NCI-H526 (cell line): ENCODE measurements at places on chromosomes 2 and 18.

GRCh38 chr2:238457927-238458324 is 31.2 kb downstream of the ASB1 start:
- no peak for DNase-seq

DNA sequence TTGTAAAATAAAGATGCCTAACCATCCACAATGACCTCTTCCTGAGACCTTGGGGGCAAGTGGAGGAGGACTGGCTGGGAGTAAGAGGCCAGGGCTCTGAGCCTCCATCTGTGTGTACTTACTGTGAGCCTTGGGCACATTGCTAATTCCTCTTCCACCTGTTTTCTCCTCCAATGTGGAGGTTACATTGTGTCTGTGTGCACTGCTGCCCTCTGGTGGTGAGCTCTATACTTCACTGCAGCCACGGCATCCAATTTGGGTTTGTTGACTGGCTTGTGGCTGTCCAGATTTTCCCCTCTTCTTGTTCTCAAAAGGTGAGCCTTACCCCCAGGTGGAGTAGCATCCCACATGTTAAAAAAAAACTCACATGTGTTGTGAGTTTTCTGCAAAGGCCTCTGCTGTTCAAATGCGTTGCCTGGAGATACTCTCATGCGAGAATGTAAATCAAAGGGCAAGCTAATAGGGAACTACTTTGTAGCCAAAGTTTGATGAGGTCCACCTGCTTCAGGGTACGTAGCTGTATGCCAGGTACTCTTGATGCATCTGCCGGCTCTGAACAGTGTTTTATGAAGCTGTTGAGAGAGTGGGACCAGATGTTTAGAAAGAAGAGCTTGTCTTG is 80.8 kb downstream of the APOB start:
- peak; percentile 79 for DNase-seq

GRCh38 chr2:46504685-46505471 is 25.5 kb downstream of the TMEM247 start:
- DNase-seq, result no peak

- no peak for DNase-seq
Measured at GRCh38 chr2:167264380-167264779, 376.1 kb downstream of the XIRP2 start.

- peak; percentile 30 for DNase-seq
Measured at GRCh38 chr2:71337776-71338175, 6.2 kb downstream of the ZNF638 start.

DNA sequence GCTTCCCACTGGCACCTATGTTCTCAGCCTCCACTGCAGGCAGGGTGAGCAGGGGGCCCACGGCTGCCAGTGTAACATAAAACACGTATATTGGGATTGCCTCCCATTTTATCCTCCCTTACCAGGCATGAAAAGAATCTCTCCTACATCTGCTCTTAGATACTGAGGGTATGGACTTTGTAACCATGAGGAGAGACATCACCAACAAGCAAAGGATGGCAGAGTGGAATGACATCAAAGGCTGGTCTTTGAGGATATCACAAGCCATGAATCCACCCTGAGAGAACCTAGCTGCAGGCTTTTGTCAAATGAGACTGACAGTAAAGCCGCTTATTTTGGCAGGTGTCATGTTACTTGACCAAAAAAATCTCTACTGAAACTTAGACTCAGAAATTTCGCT is 7.4 kb downstream of the NPHP1 start:
- no peak for DNase-seq

- DNase-seq, result peak; percentile 62
Measured at GRCh38 chr2:111157798-111158197, 37.1 kb downstream of the BCL2L11 start.

DNA sequence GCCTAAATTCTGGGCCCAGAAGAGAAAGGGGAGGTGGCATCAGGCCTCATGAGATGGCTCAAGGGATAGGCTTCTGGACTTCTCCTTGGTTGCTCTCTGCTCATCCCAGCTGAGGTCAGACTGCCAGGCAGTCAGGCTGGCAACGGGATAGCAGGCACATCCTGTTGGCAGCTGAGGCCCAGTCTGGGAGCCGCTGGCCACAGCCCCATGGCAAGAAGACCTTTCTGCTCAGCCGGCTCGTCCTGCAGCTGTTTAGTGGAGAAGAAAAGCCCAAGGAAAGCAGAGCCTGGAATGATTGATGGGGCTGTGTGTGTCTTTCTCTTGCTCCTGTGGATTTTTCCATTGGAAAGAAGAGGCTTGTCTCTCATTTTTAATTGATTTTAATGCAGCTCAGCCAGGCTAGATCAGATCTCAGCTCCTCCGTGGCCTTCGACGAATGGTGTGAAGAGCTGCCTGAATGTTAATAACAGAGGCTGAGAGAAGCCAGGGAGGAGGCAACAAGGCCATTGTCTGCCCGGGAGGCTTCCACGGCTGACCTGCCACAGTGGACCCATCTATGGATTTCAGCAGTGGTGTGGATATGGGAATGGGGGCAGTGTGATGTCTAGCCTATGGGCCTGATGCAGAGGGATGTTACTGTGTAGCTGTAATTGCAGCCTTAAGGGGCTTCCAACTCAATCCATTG is 99.5 kb downstream of the HS1BP3 start:
- no peak for DNase-seq

DNA sequence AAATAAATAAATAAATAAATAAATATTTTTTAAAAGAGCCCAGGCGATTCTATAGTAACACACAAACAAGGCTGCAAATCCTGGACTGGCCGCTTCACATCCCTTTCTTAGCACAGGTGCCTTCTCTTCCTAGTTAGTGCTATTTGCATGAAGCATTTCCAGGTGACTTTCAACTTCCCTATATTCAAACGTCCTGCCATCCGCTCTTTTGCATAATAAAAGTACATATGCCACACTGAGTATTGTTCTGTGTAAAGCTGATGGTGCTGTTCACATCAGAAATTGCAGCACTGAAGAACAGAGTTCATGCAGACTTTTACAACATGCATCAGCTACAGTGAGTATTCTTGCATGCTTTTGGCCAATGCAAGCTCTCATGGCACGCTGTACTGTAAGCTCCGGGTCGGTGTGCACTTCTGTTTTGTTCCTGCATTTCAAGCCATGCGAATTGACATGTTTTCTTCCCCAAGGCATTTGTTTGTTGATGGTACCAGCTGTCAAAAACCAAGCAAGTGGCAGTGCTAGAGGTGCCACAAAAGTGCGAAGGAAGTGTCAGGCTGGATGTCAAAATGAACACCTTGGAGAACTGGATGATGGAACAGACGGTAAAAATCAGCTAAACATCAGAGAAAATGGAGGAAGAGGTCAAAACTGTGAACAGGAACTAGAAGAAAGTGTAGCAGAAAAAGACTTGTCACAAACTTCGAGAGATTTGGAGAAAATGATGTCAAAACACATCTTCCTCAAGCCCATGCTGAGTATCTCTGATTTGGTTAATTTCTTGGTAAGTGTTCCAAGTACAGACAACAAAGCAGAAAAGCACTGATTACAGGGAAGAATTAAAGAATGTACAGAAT is 25.5 kb upstream of the CEP68 start:
- DNase-seq, result peak; percentile 94

GRCh38 chr2:4869154-4869553 is 823.0 kb upstream of the SOX11 start:
- DNase-seq, result no peak

DNA sequence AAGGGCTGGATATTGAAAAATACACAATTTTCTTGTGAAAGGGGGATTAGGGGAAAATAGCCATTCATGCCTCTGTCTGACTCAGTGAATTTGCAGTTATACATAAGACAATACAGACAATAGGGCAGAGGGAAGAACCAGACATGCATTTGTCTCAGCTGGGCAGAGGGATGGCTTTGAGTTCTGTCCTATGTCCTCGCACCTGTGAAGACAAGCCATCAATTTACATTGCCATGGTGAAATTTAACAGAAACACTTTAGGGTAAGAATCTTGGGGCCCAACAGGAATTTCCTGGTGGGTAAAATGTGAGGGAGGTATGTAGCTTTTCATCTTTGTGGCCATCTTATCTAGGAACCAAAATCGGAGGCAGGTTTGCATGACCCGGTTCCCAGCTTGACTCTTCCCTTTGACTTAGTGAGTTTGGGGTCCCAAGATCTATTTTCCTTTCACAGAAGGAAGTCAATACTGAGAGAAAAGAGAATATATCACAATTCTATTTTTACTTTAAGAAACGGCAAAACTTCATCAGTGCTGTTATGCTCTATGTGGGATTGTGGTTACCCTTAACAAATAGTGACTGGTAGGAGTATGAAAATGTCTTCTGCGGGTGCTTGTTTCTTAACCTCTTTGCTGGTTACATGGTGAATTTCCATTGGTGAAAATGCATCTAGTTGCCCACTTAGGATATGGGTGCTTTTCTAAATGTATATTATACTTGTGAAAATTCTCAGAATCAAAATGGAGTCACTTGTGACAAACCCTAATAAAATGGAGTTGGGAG is 221.8 kb downstream of the SPP2 start:
- no peak for DNase-seq

DNA sequence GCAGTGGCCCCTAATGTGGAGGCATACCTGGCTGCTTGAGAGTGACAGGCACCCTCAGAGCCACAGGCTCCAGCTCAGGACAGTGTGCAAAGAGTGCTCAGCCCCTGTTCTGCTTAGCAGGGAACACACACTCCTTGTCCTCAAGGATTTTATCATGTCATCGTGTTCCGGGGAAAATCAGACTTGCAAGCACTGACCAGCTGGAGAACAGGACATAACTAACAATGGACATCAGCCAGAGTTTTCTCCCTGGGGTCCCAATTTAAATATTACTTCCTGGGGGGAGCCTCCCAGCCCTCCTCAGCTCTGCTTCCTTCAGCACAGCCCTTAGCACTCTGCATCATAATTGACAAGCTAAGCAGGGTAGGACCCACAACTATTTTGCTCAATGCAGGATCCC is 175.4 kb upstream of the ACAA2 start:
- no peak for DNase-seq

DNA sequence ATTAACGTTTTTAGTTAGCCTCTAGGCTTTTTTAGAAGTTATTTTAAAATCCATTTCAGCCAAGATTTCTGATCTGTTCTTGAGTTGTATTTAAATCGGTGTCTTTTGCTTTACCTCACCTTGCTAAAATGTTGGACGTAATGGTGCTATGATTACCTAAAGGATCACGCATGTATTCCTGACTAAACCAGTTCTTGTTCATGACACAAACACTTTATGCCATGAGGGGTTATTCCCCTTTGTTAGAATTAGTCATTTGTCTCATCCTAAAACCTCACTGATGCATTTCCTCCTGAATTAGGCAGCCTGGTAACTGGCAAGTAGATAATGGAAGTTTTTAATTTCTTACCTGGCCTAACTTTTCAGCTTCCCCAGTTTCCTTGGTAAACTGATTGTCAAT is 185.4 kb upstream of the TANK start:
- DNase-seq, result no peak

- no peak for DNase-seq
Measured at GRCh38 chr2:175123254-175123653, 44.7 kb downstream of the ATF2 start.

DNA sequence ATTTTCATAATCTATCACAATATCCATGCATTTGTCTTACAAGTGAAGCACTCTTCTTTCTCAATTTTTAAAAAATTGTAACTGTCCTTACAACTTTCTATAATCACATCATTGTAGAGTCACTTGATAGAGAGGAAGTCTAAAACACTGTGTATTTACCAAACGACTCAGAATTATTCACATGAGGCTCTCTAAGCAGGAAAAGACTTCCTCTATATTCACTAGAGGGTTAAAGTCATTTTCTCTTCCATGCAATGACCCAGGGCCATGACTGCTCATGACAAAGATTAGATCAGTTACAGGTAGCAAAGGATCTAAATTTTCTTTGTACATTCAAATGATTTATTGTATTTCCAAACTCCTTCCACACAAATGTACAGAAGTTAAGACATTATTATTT is 9.0 kb upstream of the SLC1A4 start:
- no peak for DNase-seq

DNA sequence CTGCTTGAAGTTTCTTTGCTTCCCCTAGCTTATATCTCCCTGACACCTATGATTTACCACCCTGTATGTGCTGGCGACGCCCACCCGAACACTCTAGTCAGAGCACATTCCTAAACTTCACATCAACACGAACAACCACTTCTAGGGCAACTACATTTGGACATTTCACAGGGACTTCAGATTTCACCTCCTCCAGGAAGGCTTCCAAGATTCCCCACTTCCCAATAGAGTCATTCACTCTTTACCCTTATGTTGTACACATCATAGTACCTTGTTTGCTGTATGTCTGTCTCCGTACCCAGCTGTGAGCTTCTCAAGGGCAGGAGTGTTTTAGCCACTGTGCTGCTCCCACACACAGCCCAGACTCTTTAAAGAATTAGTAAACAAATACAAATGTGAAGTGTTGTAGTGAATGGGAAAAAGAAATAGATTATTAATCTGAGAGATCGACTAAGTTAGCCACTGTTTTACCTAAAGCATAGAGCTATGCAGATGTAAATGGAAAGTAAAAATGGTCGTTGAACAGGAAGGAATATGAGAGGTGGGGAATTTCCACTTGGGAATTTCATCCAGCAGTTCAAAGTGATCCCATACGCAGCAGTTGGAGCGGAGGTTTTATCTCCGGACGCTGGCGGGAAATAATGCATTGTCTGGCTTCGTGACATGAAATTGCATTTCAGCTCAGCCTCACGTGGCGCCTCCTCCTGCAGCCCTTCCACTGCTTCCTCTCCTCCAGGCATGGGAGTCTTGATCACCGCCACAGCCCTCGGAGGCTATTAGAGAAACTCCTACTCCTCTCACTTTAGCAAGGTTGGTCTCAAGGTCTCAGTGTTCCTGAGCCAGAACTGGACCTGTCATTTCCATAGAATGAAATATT is 233.4 kb upstream of the COPS8 start:
- no peak for DNase-seq

DNA sequence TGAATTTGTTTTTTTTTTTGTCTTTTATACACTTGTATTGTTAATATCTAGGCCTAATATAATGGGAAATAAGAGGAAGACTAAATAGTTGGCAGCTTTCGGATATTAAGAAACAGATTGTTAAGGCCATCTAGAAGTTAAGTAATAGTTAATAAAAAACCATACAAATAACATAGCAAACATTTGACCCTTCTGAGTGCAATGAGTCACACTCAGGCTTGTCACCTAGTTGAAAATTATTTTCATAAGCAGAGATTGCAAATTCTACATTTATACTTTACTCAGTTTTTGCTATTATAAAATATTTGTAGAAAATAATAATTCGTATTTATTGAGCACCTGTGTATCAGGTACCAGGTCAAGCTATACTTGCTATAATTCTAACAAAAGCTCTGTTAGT is 2.4 kb downstream of the NUP35 start:
- no peak for DNase-seq

DNA sequence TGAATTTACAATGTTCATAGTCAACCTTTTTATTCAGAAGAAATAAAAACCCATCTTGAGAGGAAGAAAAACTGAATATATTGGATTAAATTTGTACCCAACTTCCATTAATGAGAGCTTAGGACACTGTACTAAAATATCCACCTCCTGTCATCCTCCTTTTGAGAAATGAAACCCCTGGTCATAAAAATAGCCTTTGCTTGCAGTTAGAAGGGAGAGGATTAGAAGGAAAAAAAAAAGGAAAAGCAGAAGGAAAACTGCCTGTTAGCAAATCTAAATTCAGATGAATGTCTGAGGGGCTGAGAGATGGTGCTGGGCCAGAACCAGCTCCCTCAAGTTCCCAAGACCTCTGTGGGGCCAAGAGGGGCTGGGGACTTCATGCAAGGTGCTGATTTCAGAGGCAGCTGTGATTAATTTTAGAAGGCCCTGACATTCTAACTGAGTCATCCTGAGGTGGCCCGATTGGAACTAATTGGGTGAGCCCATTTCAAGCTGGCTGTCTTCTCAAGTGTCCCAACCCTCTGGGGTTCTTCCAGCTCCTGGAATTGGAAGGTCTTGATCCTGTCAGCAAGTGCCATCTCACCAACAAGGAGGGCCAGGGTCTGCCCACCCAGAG is 38.4 kb upstream of the BIN1 start:
- no peak for DNase-seq

- DNase-seq, result no peak
Measured at GRCh38 chr18:43012951-43013350, 102.5 kb downstream of the RIT2 start.
